Thoracic aorta (tissue), 2 donors: ENCODE measurements at places on chromosomes 1 and 21. TPM values are rescaled to one million over a fixed set of nuclear protein-coding genes. Genes with fewer than 3 reads are reported as not detected.
A peak's percentile ranks its signal among the peaks of the same experiment; 100 is the strongest.

The FAM151A gene
- not detected for total RNA-seq

The RAVER2 gene
- total RNA-seq: 18.3 TPM

DNA sequence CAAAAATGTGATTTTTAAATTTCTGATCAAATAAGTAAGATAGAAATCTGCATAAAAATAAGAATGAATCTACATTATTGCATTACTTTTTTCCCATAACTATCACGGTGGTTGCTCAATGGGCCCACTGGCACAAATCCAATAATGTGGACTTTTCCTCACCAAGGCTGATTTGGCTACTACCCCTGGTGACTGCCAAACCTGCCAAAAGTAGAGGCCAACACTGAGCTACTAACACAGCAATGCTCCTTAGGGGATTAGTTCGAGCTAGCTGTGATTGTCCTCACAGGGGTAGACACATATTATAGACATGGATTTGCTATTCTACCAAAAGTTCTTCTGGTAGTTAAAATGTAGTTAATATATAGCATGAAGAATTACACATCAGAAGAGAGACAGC, 107.7 kb upstream of the ZNHIT6 start:
- peak; percentile 3 for DNase-seq

- DNase-seq: no peak
Observed at GRCh38 chr1:228955691-228956090, 220.4 kb downstream of the RHOU start.

DNA sequence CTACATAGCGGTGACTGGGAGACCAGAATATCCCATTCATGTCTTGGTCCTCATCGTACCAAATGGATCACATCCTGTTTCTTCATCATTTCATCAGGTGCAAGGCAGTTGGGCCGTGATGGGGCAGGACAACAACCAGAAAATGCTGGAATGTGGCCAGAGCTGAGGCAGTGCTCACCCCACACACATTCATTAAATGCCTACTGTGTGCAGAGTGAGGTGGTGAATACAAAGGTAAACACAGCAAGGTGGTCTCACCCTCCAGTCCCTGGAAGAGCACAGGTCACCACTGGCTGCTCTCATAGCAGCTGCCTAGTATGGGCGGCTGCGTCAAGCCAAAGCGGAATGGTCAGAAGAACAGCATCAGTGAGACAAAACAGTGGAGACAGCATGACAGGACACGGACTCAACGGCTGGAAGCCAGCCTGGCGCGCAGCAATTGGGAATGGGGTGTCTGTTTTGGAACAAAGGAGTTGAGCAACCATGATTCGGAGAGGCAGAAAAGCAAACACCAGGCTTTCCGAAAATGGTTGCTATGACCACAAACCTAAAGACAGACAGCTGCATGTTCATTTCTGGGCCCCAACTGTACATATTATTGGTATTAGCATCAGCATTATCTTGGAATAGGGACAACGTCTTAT, 5.6 kb upstream of the ADAMTSL4 start:
- no peak for DNase-seq

DNA sequence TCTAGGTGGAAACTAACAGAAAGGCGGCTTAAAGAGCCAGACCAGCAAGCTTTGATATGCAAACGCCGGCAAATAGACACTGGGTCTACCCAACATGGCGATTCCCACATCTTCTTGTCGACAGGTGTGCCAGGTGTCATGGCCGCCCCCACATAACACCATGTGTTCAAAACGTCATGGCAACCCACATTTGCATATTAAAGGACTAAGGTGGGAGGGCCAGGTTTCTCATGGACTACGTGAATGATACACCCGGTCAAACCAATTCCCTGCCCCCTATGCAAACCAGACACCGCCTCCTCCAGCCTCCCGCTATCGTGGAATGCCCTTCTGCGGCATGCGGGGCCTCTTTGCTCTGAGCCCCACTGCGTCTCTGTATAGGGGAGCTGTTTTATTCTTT, 41.3 kb downstream of the ICOSLG start:
- DNase-seq: no peak

DNA sequence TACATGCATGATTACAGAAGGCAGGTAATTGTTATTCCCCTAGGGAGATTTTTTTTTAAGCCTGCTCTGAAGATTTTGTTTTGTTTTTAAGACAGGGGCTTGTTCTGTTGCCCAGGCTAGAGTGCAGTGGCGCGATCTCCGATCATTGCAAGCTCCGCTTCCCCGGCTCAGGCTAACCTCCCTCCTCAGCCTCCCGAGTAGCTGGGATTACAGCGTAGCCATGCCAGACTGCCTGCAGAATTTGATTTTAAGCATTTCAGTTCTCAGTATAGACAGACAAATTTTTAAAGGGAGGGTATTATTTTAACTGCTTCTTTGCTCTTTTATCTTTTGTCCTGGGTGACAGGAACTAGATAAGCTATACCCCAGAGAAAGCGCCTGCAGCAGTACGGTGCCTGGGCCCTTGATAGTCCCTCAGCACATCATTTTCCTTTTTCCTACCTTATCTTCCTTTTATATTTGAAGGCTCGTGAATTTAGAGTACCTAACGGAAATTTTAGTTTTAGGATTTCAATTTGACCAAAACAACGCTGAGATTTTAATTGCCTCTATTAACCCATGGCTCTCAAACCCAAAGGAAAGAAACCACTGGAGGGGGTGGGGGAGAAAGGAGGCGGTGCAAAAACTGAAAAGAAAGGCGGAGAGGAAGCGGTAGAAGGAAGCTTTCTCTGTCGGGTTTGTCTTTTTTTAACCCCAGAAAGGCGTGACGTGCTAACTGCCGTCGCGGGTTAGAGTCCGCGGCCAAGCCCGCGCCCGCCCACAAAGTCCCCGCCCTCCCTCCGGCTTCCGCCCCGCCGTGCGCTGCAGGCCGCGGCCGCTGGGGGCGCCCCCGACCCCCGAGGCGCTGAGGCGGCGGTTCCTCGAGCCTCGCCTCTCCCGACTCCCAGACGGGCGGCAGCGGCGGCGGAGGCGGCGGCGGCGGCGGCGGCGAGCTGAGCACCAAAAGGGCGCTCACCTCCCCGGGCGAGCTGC, at the start of gene EEIG2:
Gene EEIG2 (plus strand): TSS at position 886 of the 972 bp plus-strand sequence. CDS start 329 bp downstream, outside the sequence.
- DNase-seq: peak; percentile 16

- DNase-seq: no peak
Observed at GRCh38 chr1:166082601-166083000, 84.2 kb downstream of the FAM78B start.

- DNase-seq: no peak
Observed at GRCh38 chr1:117846674-117847425, 82.6 kb downstream of the GDAP2 start.

GRCh38 chr1:78267513-78268218, 221.9 kb downstream of the GIPC2 start:
- no peak for DNase-seq

- no peak for DNase-seq
Observed at GRCh38 chr1:75529488-75529887, 81.4 kb downstream of the SLC44A5 start.

GRCh38 chr21:28444111-28444510, 548.6 kb downstream of the LTN1 start:
- no peak for DNase-seq

- no peak for DNase-seq
Observed at GRCh38 chr1:27772036-27772931, 735 bp upstream of the STX12 start.

GRCh38 chr21:29501451-29501850, 202.7 kb downstream of the BACH1 start:
- DNase-seq: no peak

The TRMT1L gene
- 18.7 TPM for total RNA-seq

The LGR6 gene
- total RNA-seq: 99.0 TPM

DNA sequence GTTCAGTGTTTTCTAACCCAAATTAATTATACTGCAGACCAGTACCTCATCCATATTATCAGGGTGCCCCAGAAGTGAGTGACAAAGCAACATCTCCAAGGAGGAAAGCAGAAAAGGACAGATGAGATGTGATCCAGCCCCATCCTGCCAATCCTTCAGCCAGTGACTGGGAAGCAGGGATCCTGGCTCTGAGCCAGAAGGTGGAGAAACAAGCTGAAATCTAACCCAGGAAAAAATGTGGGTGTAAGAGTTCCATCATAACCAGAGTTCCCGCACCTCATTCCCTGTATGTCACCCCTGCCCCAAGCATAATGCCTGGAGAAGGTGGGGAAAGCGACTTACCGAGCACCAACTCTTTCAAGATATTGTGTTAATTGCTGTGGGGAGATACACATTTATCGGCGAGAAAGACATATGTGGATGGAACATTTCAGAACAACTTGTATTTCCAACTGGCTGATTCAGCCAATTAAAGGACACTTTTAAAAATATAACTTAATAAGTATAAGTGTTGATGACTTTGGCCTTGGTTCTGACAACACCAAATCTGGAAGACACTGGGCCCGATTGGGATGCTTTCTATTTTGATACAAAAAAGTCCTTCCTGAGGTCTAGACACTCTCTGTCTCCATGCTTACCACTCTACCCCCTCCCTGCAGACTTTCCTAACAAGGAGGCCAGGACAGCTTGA, 14.9 kb downstream of the PLEKHA6 start:
- no peak for DNase-seq

DNA sequence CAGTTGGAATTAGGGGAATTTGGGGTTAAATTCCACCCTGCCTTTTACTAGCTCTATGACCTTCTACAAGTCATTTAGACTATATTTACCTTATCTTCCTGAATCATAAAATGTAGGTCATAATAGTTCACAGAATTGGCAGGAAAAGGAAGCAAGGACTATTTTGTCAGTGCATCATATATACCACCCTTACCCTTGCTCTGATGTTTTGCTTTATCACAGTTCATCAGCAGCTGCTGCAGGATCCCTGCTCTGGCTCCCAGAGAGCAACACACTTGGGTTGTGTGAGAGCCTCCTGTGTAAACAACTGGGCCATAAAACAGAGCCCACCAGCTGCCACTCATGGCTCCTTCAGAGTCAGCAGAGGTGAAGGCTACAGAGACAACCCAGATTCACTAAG, 631.6 kb upstream of the CAMK1G start:
- no peak for DNase-seq

GRCh38 chr1:113694910-113695309, 64.4 kb downstream of the PHTF1 start:
- DNase-seq: no peak

The ETV3L gene
- total RNA-seq: not detected

DNA sequence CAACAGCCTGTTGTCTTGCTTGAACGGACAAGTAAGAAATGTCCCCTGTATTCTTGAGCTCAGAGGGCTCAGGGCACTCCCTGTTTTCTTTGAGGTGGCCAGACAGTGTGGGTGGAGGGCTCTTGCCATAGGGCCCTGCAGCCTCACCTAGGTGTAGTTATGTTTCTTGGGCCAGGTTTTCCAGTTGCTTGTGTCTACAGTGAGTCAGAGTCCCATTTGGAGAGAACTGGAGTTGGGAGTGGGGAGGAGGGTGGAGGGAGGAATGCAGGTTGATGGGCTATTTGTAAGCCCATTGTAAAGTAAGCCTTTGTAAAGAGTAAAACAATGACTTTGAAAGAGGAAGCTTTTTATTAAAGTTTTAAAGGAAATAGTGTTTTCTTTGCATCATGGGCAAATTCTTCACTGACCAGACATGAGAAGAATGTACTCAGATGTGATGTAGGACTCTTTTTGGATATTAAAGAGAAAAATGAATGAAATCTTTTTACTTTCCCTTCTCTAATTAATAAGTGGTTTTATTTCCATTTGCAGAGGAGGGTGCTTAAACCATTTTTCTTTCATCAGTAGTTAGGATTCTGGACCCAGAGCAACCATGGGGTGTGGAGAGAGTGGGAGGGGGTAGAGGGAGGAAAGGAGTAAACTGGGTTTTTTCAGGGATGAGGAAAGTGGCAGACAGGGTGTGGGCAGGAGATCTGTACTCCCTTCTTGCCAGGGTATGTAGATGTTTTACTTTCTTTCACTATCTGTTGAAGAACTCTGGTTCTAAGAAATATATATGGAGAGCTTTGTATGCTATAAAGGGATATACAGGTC, 45.1 kb upstream of the MACF1 start:
- DNase-seq: no peak

DNA sequence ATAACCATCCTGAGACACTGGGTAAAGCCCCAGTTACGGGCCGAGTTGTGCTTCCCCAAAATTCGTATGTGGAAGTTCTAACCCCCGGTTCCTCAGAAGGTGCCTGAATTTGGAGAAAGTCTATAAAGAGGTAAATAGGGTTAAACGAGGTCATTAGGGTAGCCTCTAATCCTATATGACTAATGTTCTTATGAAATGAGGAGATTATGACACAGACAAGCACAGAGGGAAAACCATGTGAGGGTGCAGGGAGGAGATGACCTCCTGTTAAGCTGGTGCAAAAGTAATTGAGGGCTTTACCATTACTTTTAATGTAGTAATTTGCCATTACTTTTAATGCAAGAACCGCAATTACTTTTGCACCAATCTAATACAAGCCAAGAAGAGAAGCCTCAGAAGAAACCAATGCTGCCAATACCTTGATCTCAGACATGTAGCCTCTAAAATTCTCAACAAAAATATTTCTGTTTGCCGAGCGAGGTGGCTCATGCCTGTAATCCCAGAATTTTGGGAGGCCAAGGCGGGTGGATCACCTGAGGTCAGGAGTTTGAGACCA, 260.8 kb downstream of the GPATCH2 start:
- no peak for DNase-seq

- no peak for DNase-seq
Observed at GRCh38 chr1:11838349-11839272, 9.0 kb downstream of the NPPA start.

GRCh38 chr1:151476083-151476482, 16.8 kb upstream of the POGZ start:
- no peak for DNase-seq

GRCh38 chr1:119373465-119373864, 4.9 kb downstream of the HAO2 start:
- DNase-seq: no peak

The NMNAT2 gene
- 1.1 TPM for total RNA-seq

The SPRR2A gene
- total RNA-seq: not detected

GRCh38 chr1:47917687-47918086, 79.5 kb downstream of the TRABD2B start:
- no peak for DNase-seq

GRCh38 chr1:145871994-145872924, 13.4 kb upstream of the PIAS3 start:
- DNase-seq: no peak

The S100B gene
- 4.7 TPM for total RNA-seq

- no peak for DNase-seq
Observed at GRCh38 chr21:34865400-34866241, 183.5 kb downstream of the RUNX1 start.

DNA sequence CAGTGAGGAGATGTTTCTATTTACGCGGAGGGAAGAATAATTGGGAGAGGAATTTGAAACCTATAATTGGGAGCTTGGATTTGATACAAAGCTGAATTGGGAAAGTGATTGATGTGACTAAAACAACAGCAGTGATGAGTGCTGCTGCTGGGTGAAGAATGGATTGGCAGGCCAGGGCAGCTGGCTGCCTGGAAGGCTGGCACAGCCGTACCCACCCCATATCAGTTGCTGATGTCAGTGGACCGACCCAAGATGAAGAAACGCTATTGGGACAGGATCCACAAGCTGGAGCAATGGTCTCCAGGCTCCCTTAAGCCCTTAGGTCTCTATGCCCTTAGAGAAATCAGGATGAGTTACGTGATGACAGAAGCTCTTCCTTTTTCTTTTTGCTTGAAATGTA, 47.4 kb downstream of the GRIK1 start:
- DNase-seq: no peak
